ENCODE measurements at places on chromosomes 2 and 18.

DNA sequence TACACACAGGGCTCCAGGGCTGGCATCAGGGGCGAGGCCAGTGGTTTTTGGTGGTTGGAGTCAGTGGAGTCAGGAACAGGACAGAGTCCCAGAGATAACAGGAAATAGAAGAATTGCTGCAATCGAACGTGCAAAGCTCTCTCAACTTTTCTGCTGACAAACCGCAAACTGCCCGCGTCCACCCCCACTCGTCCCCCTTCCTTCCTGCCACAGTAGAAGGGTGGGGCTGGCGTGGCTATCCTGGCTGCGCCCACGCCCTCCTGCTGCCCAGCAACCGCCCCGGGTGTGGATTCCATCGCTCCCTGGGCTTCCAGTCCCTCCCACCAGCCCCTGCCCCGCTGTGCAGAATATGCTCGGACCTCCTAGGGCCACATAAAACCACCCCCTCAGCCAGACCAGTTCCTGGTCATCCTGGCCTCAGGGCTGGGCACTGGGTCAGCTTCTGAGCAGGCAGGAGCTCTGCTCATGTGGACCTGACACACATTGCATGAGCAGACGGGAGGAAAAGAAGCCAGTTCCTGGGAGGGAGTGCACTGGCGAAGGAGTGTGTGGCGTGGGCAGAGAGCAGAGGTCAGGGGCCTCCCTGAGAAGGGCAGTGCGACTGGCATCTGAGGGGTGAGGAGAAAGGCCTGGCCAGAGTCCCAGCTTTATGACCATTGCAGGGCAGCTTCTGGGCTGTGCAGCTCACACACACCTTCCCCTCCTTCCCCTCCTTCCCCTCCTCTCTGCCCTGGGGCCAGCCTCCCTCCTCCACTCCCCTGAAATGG lies 85.4 kb upstream of the ATG16L1 start:
- DNase-seq = no peak

DNA sequence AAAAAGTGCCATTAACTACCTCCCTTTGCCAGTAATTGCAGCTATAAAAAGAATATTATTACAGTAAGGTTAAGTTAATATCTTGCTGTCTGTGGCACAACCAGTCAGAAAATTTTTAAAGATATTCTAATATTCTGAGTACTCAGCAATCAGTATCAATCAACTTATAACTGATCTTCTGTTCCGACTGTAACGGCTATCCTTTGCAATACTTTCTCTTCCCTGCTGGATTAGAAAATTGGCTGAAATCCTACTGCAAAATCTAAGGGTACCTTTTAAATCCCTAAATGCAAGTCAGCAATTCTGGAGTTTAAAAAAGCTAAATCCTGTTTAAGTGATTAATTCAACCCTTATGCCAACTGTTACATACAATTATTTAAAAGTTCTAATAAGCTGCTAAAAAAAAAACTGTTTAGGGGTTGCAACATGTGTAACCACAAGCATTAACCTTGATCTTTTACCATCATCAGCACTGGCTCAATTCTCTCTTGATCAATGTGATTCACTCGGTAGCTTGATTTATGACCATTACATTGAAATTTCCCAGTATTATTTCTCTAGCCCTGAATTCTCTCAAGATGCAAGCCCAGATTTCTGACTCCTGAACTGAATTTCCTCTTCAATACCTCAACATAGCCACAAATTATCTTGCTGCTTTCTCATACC lies 20.5 kb downstream of the GAREM1 start:
- DNase-seq = no peak

GRCh38 chr2:68236876-68237275 lies 15.5 kb downstream of the PPP3R1 start:
- no peak for DNase-seq

DNA sequence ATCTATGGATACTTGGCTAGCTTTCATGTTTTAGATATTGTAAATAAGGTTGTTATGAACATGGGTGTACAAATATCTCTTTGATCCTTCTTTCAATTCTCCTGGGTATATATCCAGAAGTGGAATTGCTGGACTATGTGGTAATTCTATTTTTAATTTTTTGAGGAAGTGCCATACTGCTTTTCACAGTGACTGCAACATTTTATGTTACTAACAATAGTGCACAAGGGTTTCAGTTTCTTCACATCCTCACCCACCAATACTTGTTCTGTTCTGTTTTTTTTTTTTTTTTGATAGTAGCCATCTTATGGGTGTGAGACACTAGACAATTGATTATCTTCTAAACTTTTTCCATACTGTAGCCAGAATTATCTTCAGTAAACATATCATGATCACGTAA lies 17.3 kb upstream of the NEUROD1 start:
- no peak for DNase-seq

DNA sequence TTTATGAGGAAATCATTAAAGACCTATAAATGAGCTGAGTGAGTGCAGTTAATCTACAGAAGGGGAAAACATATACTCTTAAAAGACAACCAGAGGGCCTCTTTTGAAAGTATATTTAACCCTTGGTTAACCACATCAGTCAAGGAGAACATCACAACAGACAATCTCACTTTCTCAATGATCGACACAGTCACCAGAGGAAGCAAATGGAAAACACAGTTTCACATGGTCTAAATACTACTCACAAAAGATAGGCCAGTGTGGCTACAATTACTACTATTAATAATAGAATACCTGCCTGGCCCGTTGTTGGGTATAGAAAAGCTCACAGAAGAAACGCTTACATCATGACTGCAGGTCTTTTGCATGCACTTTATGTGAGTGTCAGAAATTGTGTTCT lies 426.2 kb downstream of the NCKAP5 start:
- DNase-seq = no peak

GRCh38 chr2:222470802-222471468 lies 46.6 kb downstream of the SGPP2 start:
- no peak for DNase-seq

Measured in ACHN (cell line).